ENCODE measurements at places on chromosomes 12 and 14. TPM values are rescaled to one million over a fixed set of nuclear protein-coding genes. Genes with fewer than 3 reads are reported as not detected.

Gene CLEC1B
- not detected for total RNA-seq

Gene VDR
- 4.6 TPM for total RNA-seq

Gene TMEM229B
- total RNA-seq: 2.9 TPM

Gene CISTR
- not detected for total RNA-seq

Gene CCDC59
- total RNA-seq: 27.9 TPM

Gene TMEM121
- total RNA-seq: 6.0 TPM

Gene SPTB
- 6.6 TPM for total RNA-seq

Gene SOX5
- total RNA-seq: 16.2 TPM

Gene CRACR2A
- 0.82 TPM for total RNA-seq

Gene IKZF4
- total RNA-seq: 5.3 TPM

Gene FGF6
- not detected for total RNA-seq

DNA sequence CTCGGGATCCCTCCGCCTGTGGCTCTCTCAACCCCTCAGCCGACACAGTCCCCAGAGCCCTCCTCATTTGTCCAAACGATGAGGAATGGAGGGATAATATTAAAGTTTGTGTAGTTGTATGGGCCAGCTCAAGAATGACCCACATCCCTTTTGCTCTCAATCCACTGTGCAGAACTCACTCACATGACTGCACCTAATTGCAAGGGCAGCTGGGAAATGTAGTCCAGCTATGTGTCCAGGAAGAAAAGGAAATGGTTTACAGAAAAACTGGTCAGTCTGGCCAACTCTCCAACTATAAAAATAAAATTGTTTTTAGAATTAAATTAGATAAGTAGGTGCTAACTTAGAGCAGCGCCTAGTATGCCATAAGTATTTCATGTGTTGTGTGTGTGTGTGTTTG, 66.6 kb downstream of the GALNT8 start:
- DNase-seq: no peak
- no peaks in the 10 kb centered on the region for H3K4me1 ChIP-seq
- H3K36me3 ChIP-seq: no peaks in the 10 kb centered on the region
- peaks cover 2% of the 10 kb centered on the region for H3K27me3 ChIP-seq

- H3K27me3 ChIP-seq: no peaks in the 10 kb centered on the region
- peaks cover 22% of the 10 kb centered on the region for H3K4me1 ChIP-seq
- DNase-seq: no peak
- no peaks in the 10 kb centered on the region for H3K36me3 ChIP-seq
Observed at GRCh38 chr14:22886500-22887259, 3.7 kb downstream of the REM2 start.

DNA sequence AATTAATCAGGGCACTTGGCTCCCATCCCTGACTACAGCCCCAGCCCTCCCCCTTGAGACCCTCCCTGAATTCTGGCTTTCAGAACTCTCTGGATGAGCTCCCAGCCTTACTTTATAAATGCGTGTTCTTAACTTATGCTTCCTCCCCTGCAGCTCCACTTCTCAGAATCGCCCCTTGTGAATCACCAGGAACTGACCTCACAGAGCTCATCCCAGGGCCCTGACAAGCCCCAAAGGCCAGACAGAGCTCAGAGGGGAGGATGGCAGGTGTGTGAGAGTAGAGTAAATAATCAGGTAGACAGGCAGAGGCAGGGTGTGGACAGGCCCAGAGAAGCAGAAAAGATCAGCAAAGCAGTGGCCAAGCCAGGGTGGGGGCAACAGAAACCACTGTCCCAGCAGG, 68.2 kb upstream of the FOXN3 start:
- H3K4me3 ChIP-seq: no peak overlapping the region
- peaks cover 8% of the 10 kb centered on the region for H3K36me3 ChIP-seq
- H3K27ac ChIP-seq: no peak overlapping the region
- no peaks in the 10 kb centered on the region for H3K27me3 ChIP-seq
- no peak for DNase-seq

GRCh38 chr12:110244372-110244771, 36.7 kb upstream of the ATP2A2 start:
- DNase-seq: no peak
- H3K27ac ChIP-seq: no peak overlapping the region
- H3K27me3 ChIP-seq: no peaks in the 10 kb centered on the region

DNA sequence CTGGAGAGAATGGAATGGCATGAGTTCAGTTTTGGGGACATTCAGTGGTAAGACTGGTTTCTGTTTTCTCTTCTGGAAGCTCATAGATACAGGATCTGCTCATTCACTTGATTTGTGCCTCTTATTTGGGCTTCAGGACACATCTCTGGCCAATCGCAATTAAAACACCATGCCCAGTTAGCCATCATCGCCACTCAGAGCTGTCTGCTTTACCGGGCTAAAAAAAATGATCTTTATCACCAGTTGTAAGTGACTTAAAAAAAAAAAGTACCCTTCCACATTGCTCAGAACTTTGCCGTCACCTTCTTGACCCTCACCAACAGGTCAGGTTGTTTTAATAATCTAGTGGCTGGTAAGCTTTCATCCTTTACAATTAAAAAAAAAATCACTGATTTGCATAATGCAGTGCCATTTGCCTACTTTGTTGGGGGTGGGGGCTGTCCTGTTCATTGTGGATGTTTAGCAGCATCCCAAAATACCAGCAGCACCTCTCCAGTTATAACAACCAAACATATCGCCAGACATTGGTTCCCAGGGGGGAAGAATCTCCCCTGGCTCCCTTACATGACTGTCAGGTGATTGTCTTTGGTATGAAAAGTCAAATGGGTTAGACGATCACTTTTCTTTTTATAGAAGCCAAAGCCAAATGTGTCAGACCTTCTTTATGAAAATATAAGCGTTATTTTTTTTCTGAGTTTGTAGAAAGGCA, 150.1 kb downstream of the PRKCH start:
- no peak for DNase-seq
- H3K4me1 ChIP-seq: peaks cover 89% of the 10 kb centered on the region
- H3K36me3 ChIP-seq: no peaks in the 10 kb centered on the region
- no peaks in the 10 kb centered on the region for H3K27me3 ChIP-seq
- H3K4me3 ChIP-seq: peak overlapping the region; percentile 72
- H3K27ac ChIP-seq: peak overlapping the region; percentile 92

DNA sequence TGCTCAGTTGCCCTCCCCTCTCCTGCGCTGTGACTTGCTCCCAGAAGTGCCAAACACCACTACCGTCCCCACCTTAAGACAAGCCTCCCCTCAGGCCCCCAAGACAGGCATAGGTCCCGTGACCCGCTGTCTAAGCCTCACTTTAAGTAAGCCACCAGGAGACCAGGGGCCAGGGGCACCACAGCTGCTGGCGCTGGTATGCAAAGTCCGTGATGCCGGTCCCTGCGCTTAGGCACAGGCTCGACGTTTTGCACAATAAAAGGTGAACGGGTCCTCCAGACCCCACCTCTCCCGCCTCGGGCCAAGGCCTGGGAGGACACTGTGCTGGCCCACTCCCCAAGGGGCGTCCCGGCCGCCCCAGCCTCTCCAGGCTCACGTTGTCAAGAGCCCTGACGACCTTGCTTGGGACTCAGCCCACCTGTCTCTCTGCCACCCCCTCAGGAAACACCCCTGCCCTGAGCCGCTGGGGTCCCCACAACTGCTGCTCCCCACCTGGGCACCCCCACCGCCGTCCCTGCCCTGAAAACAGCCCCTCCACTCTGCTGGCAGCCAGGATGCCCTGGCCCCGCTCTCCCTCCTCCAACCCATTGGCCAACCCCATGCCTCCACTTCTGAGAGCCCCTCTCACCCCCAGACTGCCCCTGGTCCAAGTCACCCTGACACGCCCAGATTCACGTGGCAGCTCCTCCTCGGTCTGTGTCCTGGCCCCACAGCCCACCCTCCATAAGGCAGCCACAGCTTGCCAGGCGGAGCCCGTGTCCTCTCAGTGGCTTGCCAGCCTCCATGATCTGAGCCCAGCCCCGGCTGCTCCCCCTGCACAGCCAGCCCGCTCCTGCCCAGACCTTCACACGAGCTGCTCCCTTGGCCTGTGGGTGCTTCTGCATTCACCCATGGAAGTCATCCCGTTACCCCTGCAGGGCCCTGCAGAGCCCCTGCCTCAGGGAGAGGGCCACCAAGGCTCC, 11.9 kb downstream of the JAG2 start:
- DNase-seq: no peak
- no peak overlapping the region for H3K27ac ChIP-seq
- H3K36me3 ChIP-seq: peaks cover 3% of the 10 kb centered on the region
- no peaks in the 10 kb centered on the region for H3K4me1 ChIP-seq
- H3K27me3 ChIP-seq: no peaks in the 10 kb centered on the region
- H3K4me3 ChIP-seq: no peak overlapping the region

DNA sequence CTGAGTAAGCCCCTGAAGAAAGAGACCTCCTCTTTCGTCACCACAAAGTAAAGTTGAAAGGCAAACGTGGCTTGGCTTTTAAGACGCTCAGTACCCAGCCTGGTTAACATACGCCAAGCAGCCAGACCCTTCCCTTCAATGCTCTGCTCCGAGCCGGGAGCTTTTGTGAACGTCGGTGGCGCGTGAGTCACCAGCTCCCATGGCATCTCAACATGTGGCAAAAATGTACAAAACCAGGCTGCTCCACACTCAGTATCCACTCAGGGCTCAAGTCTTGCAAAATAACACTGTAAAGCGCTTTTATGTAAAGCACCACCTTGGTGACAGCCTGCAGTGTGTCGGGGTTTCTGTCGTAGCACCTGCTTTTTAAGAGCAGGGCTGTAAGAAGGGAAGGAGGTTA, 89.0 kb downstream of the SETD3 start:
- H3K27ac ChIP-seq: no peak overlapping the region
- no peak overlapping the region for H3K4me3 ChIP-seq
- peaks cover 8% of the 10 kb centered on the region for H3K4me1 ChIP-seq
- no peaks in the 10 kb centered on the region for H3K27me3 ChIP-seq
- DNase-seq: no peak
- H3K36me3 ChIP-seq: peaks cover 10% of the 10 kb centered on the region

DNA sequence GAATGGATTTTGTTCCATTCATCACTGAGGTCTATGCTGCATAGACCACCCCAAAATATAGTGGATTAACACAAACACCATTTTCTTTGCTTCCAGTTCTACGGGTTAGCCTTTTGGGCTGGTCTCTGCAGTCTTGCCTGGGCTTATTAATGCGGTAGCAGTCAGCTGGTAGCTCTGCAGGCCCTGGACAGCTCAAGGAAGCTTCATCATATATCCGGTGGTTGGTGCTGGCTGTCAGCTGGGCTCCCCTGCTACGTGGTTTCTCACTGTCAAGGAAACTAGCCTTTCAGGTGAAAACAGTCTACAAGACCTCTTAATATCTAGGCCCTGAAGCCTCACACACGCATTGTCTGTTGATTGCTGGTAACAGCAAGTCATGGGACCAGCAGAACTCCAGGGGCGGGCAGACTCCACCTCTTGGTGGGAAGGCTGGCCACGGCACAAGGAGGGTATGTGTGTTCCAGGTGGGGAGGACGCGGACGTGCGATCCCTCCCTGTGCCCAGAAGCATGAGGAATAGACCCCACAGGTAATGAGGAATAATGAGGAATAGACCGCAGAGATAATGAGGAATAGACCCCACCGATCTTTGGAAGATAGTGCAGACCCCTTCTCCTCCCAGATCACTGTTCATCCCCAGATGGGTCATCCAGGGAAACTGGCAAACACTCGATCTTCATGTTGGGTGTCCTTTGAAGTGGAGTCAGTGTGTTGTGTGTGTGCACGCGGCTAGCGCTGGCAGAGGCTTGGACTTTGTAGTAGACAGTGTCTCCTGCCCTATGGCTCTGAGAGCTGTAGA, 13.3 kb downstream of the TSPAN9 start:
- peaks cover 3% of the 10 kb centered on the region for H3K4me1 ChIP-seq
- H3K27ac ChIP-seq: no peak overlapping the region
- H3K27me3 ChIP-seq: no peaks in the 10 kb centered on the region
- no peak overlapping the region for H3K4me3 ChIP-seq

GRCh38 chr12:13566292-13566691, 369.8 kb downstream of the EMP1 start:
- no peak overlapping the region for H3K27ac ChIP-seq
- DNase-seq: no peak

GRCh38 chr12:119676022-119676421, 8.1 kb downstream of the PRKAB1 start:
- H3K36me3 ChIP-seq: peaks cover 42% of the 10 kb centered on the region
- peaks cover 5% of the 10 kb centered on the region for H3K4me1 ChIP-seq
- no peak for DNase-seq

DNA sequence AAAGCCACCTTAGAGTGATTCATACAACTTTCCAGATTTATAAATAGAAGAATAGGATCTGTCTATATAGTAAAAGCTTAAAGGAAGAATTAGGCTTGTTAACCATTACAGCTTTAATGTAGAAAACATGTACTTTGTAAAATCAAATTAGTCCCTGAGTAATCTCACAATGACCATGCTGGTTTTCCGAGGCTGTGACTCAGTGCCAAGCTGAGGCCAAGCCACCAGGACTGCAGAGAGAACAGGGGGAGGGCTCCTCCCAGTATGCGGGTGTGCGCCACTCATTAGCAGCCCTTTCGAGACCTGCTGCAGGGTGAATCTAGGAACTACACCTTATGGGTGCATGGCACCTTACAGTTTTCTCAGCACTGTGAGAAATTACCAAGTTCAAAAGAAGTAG, 167.0 kb downstream of the EFCAB11 start:
- DNase-seq: no peak
- no peaks in the 10 kb centered on the region for H3K36me3 ChIP-seq
- H3K4me3 ChIP-seq: no peak overlapping the region

- no peak overlapping the region for H3K27ac ChIP-seq
- no peak overlapping the region for H3K4me3 ChIP-seq
- peaks cover 71% of the 10 kb centered on the region for H3K27me3 ChIP-seq
- no peak for DNase-seq
Observed at GRCh38 chr14:62189698-62190097, 427.5 kb downstream of the SNAPC1 start.

DNA sequence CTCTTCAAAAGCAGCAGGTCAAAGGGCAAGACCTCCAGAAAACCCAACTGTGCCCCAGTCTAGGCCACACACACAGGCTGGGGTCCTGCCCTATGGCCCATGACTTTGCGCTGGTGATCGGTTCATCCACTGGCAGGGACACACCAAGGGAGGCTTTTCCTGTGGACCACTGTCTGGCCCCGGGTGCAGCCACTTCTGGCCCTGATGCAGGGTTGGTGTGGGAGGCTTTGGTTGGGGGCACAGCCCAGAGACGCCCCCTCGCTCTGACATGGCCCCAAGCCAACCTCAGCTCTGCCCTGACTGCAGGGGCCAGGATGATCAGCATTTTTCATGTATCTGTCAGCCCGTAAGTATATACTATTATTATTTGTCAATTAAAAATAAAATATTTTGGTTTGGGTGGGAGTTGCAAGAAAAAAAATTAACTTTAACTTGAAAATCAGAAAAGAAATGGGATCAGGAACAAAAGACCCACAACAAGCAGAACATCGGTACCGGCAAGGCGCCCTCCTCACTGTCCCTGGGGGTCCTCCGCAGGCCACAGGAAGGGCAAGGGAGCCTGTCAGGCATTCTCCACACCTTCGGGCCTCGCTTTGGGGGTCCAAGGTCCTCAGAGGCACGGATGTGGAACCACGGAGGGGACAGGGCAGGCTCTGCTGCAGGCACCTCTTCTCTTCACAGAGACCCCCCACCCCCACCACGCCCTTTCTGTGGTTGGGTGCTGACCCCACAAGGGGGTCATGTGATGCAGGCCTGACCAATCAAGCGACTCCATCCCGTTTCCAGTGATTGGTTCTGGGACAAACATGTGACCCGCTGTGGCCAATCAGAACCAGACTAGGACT, 181.5 kb upstream of the SFSWAP start:
- DNase-seq: no peak
- no peak overlapping the region for H3K4me3 ChIP-seq
- peaks cover 15% of the 10 kb centered on the region for H3K27me3 ChIP-seq
- H3K4me1 ChIP-seq: no peaks in the 10 kb centered on the region
- H3K36me3 ChIP-seq: no peaks in the 10 kb centered on the region

GRCh38 chr12:24084800-24085199, 135.3 kb upstream of the SOX5 start:
- peaks cover 19% of the 10 kb centered on the region for H3K4me1 ChIP-seq
- no peak for DNase-seq
- H3K36me3 ChIP-seq: no peaks in the 10 kb centered on the region
- H3K27ac ChIP-seq: no peak overlapping the region
- H3K27me3 ChIP-seq: no peaks in the 10 kb centered on the region
- H3K4me3 ChIP-seq: no peak overlapping the region

Data from chondrocyte (in vitro differentiated cells).